GOT3 (cell line): ENCODE measurements at places on chromosomes 6 and 20.
A peak's percentile ranks its signal among the peaks of the same experiment; 100 is the strongest.

GRCh38 chr20:61146023-61146422 is 106.0 kb upstream of the CDH4 start:
- DNase-seq: no peak

- no peak for DNase-seq
These were observed 6.1 kb upstream of the RWDD1 start for GRCh38 chr6:116564921-116565872.

DNA sequence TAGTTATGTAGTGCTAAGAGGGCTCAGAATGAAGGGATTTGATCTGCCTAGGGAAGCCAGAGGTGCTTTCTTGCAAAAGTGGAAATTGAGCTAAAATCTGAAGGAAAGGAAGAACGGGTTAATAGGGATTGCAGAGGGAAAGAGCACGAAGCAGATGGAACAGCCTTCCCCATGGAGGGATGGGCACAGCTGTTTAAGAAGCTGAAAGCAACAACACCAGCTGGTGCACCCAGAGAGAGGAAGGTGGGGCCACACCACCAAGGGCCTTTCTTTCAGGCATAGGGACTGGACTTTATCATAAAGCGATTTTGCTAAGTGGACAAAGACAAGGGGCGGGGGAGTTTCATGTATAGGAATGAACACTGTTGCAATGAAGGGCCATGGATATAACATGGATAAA is 65.8 kb upstream of the SNRPB2 start:
- no peak for DNase-seq

DNA sequence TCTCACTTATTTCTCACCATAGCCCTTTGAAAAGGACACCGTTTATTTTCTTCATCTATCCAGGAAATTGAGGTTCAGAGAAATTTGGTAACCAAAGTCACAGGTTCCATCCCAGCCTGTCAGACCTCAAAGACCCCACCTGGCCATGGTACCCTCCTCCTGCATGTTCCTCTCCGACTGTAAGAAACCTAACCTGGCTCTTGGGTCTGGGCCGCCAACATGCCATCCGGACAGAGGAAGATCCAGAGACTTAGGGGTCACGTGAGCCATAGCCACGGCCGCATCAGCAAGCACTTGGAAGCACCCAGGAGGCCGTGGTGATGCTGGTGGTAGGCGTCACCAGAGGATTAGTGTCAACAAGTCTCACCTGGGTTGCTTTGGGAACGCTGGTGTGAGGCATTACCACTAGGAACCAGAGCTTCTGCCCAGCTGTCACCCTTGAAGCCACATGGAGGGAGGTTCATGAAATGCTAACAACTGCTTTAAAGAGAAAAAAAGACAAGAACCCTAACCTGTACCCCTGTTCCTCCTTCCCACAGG is 177.1 kb downstream of the EYA2 start:
- no peak for DNase-seq

DNA sequence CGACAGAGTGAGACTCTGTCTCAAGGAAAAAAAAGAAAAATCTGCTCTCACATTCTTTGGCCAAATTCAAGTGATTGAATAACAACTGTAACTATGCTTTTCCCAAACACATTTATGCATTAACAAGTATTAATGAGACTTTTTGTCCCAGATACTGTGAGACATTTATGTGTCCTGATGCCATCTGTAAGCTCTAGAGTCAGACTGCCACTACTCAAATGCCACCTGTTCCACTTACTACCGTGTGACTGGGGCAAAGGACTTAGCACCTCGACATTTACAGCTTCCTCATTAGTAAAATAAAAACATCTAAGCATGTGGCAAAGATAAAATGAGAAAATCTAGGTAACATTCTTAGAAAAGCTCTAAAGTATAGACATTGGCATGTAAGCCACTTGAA is 178.1 kb upstream of the MARCKS start:
- no peak for DNase-seq

GRCh38 chr6:138345565-138346285 is 32.0 kb upstream of the SMIM28 start:
- DNase-seq: no peak

DNA sequence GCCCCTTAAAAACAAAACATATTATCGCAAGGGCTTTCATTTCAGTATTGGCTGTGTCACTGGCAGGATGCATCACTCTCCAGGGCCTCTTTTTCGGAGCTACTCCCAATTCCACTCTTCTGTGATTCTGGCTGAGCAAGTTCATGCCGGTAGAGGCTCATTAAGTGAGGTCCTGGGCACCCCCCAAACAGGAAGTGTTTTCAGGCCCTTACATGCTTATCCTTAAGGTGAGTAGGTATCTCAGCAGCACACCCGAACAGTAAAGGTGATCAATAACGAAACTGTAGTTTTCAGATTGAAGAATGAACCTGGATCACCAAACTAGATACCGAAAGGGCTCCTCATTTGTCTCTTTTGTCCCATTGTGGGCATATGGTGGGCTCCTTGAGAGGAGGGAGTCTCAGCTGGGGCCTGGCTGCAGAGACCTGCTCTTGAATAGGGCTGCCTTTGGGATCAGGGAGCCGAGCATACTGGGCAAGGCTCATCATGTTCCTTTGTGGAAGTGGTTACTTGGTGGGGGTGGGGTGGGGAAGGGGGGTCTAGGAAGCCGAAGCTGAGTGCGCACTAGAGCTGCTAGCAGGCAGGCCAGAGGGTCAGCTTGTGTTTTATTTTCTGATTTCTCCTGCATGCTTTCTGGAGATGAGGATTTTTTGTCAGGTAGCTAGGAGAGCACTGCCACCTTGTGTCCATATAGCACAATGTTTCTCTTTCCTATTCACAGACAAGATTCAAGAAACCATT is 65.2 kb downstream of the CDS2 start:
- DNase-seq: no peak

GRCh38 chr6:46969206-46969605 is 47.5 kb upstream of the ADGRF5 start:
- DNase-seq: no peak

DNA sequence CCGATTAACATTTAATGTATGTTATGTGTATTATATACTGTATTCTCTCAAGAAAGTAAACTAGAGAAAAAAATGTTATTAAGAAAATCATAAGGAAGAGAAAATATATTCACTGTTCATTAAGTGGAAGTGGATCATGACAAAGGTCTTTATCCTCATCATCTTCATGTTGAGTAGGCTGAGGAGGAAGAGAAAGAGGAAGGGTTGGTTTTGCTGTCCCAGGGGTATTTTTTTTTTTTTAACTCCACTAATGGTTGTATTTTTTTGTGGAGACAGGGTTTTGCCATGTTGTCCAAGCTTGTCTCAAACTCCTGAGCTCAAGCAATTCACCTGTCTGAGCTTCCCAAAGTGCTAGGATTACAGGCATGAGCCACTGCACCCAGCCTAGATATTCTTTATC is 11.0 kb downstream of the ECT2L start:
- DNase-seq: no peak

DNA sequence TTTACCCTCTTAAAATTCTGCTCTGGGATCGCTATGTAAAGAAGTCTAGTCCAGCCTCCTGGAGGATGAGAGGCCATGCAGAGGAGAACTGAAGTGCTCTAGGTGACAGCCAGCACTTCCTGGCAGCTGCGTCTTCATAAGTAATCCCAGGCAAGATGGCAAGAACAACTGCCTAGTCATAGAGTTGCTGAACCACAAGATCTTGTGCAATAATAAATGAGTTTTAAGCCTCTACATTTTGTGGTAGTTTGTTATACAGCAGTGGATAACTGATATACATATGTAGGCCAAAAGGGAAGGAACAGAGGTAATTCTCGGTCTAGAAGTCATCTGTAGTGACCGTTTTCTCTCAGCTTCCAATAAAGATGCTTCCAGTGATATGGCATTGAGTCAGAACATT is 103.8 kb upstream of the FLRT3 start:
- no peak for DNase-seq

DNA sequence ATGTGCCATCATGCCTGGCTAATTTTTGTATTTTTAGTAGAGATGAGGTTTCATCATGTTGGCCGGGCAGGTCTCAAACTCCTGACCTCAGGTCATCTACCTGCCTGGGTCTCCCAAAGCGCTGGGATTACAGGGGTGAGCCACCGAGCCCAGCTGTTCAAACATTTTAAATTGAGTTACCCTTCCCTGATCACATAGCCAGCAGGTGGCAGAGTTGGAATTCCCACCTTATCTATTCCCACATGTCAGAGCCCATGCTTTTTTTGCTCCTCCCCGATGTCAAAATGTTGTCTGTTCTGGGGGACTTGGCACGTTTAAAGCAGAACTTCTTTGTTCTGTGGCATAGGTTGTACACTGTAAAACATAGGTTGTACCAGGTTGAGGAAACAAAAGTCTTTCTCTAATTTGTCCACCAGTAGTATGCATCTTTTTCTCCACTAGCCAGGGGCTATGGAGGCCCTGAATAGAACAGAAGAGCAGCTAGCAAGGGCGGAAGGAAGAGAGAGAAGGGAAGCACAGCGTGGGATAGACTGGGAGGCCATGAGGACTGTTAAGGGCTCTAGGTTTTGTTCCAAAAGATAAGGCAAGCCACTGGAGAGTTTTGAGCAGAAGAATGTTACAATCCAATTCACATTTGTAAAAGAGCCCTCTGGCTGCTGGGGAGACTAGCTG is 7.3 kb upstream of the LBP start:
- no peak for DNase-seq

DNA sequence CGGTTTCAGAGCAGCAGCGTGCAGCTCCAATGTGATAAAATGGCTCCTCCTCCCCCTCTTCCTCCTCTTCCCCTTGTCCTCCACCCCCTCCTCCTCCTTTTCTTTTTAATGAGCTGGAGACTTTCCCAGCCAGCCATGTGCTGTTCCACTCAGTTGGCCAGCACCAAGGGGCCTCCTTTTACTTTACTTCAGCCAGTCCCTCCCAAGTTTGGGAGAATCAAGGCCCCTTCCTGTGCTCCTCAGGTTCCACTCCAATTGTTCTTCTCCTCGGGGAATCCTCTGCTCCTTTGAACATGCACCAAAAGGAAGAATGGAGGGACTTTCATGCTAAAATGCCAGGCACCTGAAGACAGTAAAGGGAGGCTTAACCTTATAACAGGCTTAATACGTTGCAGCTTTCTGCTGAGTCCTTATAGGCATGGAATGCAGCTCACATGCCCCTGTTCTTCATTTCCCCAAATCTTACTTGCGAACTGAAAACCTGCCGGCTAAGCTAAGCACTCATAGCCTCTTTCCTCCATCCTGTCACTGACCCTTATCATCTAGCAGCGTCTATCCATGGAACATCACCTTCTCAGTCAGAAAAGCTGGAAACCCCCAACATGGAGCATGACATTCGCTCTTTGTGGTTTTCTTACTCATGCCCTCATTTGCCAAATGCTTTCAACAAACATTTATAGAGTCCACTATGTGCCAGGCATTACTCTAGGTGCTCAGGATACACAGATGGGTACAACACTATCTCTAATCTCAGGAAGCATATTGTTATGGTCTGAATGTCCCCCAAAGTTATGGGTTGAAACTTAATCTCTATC is 170.6 kb downstream of the PHACTR1 start:
- no peak for DNase-seq

DNA sequence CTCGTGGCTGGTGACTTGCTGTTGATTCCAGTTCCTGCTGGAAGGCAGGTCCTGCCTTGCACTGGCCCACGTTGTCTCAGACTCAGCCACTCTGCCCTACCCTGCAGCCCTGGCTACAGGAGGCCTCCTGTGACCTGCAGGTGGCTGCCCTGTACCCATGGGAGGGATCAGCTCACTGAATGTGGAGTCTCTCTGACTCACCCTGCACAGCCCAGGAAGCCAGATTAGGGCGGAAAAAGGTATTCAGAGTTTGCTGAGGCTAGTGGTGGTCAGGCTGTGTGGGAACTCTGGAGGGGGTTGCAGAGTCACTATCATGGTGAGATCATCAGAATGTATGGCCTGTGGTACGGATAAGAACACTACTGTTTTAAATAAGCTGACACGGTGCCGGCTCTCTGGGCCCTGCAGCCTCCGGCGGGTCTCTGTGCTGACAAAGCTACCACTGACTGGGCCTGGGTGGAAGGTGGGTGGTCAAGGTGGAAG is 24.7 kb upstream of the PYGB start:
- no peak for DNase-seq

- no peak for DNase-seq
These were observed 1088.7 kb upstream of the DEFB115 start for GRCh38 chr20:30168800-30169138.

GRCh38 chr6:138250513-138251247 is 32.4 kb upstream of the PBOV1 start:
- peak; percentile 18 for DNase-seq

- DNase-seq: no peak
These were observed 213.9 kb upstream of the PRDM1 start for GRCh38 chr6:105872249-105872648.

GRCh38 chr6:6616656-6617055 is 28.1 kb downstream of the LY86 start:
- DNase-seq: no peak

- DNase-seq: no peak
These were observed 8.1 kb downstream of the ASIP start for GRCh38 chr20:34249291-34249690.

DNA sequence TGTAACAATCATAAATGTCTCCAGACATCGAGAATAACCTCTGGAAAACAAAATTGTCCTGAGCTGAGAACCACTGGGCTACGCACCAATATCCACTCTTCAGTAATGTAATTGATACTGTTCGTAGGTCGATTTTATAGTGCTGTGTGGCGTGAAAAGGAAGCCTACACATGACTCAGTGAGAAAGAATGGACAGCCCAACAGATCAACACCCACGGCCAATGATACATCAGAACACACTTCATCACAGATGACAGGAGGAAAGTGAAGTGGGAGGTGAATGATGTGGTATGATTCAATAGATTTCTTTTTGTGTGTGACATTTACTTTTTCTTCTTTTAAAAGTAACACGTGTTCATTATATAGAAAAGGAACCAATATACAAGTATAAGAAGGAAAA is 93.5 kb downstream of the RPS12 start:
- DNase-seq: no peak

- no peak for DNase-seq
These were observed 458.0 kb downstream of the DOK5 start for GRCh38 chr20:54933212-54933904.

- DNase-seq: no peak
These were observed 49.7 kb upstream of the TSHZ2 start for GRCh38 chr20:52922436-52922835.

- DNase-seq: no peak
These were observed 51.2 kb upstream of the RNF24 start for GRCh38 chr20:4066551-4066950.

DNA sequence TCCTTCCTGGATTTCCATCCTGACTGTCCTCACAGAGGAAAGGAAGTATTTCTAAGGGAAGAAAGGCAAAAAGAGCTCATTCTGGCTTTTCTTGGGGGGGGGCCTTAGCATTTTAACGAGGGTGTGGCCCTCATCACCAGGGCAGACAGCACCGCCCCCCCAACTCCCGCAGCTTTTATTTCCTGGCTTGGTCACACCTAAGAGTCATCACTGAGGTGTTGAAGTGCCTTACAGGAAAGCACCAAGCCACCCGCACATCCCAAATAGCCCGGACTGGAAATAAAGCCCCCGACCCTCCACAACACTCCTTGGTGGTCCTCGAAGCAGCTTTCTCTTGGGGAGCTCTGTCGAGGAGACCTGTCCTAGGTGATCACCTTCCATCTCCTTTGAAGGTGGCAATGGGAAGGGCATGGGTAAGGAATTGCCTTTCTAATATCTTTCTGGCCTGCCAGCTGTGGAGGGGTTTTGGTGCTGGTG is 1.3 kb downstream of the PTK7 start:
- DNase-seq: no peak
